T-helper 1 cell (primary cell): ENCODE measurements at places on chromosomes 12 and 14.

DNA sequence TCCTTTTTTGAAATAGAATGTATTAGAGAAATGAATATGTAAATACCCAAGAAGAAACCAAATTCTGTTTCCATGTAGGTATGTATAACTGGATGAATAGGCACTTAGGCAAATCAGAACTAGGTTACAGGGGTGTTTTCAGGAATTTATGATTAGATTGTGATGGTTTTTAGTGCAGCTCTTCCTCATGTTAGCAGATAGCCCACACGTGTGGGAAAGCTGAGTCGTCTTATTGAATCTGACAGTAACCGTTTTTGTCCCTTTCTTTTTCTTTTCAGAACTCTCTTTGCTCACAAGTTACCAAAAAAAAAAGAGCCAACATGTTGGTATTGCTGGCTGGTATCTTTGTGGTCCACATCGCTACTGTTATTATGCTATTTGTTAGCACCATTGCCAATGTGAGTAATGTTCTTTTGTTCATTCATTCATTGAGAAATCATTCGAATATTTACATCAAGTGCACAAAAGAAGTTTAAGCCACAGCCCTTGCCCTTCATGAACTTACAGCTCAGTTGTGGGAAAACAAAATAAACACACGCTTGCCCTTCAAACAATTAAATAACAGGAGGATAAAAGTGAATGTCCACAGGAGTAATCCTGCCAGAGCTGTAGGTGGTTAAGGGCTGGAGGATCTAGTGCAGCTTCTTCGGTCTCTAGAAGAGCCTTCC lies 14.8 kb downstream of the EMP1 start:
- no peak for DNase-seq

GRCh38 chr14:75277815-75278421 lies 710 bp upstream of the FOS start:
- no peak for DNase-seq

- DNase-seq, result peak; percentile 3
Observed at GRCh38 chr12:21773263-21773741, 1.2 kb downstream of the KCNJ8 start.

DNA sequence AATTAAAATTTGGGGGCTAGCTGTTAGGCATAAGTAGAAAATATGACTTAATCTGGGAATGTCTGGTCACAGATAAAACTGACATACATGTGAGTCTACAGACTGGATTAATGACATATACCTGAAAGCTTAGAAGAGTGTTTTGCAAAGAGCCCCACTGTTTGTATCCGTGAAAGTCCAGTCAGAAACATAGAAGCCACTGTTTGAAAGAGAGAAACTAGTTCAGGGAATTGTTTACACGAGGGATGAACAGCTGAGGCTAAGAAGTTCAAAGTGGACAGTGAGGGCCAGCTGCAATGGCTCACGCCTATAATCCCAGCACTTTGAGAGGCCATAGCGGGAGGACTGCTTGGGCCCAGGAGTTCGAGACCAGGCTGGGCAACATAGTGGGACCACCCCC lies 36.2 kb upstream of the SGPP1 start:
- DNase-seq, result no peak

GRCh38 chr12:58455136-58455535 lies 465.2 kb downstream of the LRIG3 start:
- no peak for DNase-seq

- no peak for DNase-seq
Observed at GRCh38 chr14:99258341-99258861, 13.6 kb downstream of the BCL11B start.

- DNase-seq, result no peak
Observed at GRCh38 chr12:126554625-126555024, 1489.4 kb downstream of the AACS start.

GRCh38 chr12:126189856-126190255 lies 1124.6 kb downstream of the AACS start:
- DNase-seq, result no peak

DNA sequence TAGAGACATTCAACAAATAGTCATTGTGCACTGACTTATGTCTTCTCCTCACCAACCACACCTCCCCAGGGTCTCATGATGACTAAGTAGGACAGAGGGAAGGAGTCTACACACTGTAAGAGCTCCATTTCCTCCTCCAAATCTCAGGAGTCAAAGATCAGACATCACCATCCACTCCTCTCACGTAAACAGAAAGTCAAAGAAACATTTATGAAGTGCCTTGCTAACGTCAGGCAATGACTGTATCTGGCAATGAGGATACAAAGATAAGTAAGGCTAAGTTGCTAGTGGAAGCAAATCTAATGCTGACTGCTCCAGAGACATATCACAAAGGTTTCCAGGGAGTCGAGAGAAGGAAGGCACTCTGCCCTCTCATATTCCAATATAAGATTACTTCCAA lies 88.9 kb downstream of the SLC2A13 start:
- DNase-seq, result no peak
